ENCODE measurements at places on chromosomes 11 and 22. TPM values are rescaled to one million over a fixed set of nuclear protein-coding genes. Genes with fewer than 3 reads are reported as not detected.

DNA sequence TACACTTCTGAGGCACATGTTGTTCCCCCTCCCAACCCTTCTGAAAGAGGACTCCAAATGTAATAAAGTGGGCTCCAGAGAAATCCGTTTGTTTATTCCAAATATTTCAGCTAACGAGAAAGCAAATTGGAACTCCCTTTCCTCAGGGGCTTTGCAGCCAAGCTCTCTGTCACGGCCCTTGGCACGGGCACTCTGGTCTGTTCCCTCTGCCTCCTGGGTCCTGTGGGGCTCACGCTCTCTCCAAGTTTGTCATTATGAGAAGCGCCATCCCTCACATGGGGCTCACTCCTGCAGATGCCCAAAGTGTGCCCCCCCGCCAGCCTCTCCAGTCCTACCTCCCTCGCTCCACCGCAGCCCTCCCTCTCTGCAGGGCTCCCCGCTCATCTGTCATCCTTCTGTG lies 125.4 kb upstream of the POU2AF2 start:
- no peak for DNase-seq

DNA sequence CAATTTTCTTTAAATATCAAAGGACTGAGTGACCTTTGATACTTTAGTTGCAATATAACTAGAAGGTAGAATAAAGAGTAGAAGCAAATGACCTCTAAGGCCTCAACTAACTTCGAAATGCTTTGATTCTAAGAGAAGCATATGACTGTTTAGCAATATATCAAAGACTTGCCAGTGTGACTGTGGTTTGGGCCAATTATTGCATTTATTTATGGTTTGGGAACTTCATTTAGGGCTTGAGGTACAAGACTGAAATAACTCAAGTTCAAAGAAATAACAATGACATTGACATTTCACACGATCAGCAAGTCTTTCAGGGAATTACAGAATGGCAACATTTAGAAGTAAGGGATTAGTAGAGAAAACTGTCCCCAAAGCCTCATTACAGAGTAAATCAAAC lies 709.7 kb upstream of the LRRC4C start:
- DNase-seq = no peak

The SLC1A2 gene
- total RNA-seq = 1.7 TPM

The A4GALT gene
- 16.2 TPM for total RNA-seq

DNA sequence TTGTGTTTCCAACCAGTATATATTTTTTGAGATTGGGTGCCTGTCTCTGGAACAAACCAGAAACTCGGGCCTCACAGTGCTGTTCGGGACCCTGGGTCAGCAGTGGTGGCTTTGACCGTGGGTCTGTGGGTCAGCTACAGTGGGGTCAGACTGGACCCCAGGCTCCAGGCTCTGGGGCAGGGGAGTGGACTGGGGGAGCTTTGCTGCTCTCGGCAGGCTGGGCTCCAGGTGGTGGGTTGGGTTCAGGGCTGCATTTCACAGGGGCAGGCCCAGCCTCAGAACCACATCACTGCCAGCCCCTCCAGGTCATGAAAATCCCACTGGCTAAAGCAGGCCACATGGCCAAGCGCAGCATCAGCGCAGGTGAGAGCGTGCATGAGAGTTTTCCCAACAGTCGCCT lies 1279.3 kb downstream of the BRD1 start:
- DNase-seq = no peak

GRCh38 chr11:97638641-97639224 lies 1248.9 kb downstream of the JRKL start:
- DNase-seq = no peak

DNA sequence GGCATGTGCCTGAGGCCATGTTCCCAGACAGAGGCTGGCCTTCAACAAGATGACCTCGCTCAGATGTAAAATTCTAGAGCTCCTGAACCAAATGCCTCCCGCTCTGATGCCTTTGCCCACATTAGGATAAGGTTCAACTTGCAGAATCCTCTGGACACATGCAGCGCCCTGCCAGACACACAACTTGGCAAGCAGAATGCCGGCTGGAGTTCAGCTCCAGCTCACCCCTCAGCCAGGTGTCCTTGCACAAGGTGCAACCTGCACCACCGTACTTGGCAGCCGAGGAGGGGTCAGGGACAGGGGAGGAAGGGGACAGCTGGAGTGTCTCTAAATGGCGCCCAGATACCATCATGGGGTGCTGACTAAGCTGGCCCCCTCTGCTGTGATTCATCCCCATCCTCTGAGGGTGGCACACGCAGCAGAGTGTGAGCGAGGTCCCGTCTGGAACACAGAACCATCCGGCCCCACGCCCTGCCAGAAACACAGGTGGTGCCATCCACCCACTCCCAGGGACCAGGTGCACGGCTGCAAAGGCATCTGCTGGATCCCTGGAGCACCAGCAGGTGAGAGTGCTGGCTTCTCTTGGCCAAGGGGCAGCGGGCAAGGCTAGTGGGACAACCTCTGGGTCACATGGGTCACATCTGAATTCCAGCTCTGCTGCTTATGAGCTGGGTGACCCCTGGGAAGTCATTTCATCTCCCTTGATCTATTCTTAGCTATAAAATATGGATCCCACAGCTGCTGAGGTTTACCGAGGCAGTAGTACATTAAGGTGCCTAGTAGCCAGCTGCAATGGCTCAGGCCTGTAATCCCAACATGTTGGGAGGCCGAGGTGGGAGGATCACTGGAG lies 12.8 kb downstream of the ZMAT5 start:
- no peak for DNase-seq

GRCh38 chr11:42410251-42410955 lies 901.4 kb upstream of the API5 start:
- no peak for DNase-seq

The SYCE3 gene
- total RNA-seq = not detected

The TNNI2 gene
- total RNA-seq = not detected

The ACTN3 gene
- total RNA-seq = 3.8 TPM
